ENCODE measurements at places on chromosomes 1 and 21.
A peak's percentile ranks its signal among the peaks of the same experiment; 100 is the strongest.

DNA sequence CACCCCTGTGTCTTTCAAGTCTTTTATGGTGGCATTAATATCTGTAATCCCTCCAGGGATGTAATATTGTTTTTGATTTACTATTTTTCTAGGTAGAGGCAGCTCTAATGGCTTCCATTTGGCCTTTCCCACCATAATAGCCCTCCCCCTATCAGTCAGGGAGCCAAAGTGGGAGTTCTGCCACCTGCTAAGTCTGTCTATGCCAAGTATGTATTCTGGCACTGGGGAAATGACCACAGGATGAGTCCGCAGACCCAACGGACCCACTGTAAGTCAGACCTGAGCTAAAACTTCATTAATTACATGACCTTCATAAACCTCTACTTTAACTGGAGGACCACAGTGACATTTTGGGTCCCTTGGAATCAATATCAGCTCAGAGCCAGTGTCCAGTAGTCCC is 77.1 kb downstream of the GBP6 start:
- no peak for DNase-seq

DNA sequence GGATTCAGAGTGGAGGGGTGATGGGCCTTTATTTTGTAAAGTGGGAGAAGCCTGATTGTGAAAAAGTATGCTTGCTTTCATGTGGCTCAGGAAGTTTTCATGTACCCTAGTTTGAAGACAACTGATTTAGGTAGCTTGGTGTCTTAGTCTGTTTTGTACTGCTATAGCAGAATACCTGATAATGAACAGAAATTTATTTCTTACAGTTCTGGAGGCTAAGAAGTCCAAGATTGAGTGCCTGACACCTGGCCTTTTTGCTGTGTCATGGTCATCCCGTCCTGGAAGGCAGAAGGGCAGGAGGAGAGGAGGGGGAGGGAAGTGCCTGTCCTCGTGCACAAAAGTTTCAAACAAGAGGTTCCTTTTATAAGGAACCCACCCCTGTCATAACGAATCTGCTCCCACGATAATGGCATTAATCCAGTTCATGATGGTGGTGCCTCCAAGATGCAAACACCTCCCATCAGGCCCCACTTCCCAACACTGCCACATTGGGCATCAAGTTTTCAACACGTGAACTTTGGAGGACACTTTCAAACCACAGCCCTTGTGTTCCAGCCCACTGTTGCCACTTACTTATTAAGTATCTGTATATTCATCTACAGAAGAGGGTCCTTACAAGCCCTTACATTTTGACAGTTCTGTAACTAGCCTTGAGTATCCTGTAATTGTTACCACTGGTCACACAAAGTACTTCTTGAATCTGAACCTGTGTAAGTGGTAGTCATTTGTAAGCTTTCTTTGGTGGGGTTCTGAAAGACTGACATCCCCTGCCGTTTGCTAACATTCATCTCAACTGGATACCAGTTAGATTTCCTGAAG is 9.5 kb downstream of the UCK2 start:
- DNase-seq = no peak

- no peak for DNase-seq
Measured at GRCh38 chr1:109630898-109631512, 11.4 kb downstream of the AMPD2 start.

GRCh38 chr1:26336477-26337205 is 17.3 kb downstream of the CRYBG2 start:
- DNase-seq = peak; percentile 86

- no peak for DNase-seq
Measured at GRCh38 chr1:147216124-147216523, 9.0 kb downstream of the FMO5 start.

GRCh38 chr1:230622151-230622550 is 20.1 kb upstream of the COG2 start:
- no peak for DNase-seq

- no peak for DNase-seq
Measured at GRCh38 chr1:56389813-56390212, 189.6 kb downstream of the PLPP3 start.

- no peak for DNase-seq
Measured at GRCh38 chr1:1875932-1876331, 15.0 kb downstream of the GNB1 start.

- no peak for DNase-seq
Measured at GRCh38 chr1:160800645-160801408, 4.9 kb downstream of the LY9 start.

GRCh38 chr1:173717238-173717637 is 2.5 kb downstream of the KLHL20 start:
- DNase-seq = no peak

- DNase-seq = no peak
Measured at GRCh38 chr1:26579681-26580111, 50.1 kb downstream of the RPS6KA1 start.

DNA sequence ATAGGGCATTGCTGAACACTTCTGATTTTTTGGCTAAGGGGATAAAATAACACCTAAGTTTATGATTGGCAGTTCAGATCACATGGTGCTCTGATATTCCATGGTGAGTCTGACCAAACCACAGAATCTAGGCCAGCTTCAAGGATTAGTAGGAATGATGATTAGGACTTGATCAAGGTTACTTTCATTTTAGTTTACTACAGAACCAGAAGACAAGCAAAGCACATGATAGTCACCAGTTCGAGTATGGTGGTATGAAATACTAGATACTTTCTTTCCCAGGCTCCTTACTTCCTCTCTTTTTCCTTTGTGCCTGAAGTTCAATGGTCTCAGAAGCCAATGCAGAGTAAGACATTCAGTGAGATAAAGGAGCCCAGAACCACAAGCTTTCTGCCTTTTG is 26.6 kb downstream of the S100A10 start:
- no peak for DNase-seq

DNA sequence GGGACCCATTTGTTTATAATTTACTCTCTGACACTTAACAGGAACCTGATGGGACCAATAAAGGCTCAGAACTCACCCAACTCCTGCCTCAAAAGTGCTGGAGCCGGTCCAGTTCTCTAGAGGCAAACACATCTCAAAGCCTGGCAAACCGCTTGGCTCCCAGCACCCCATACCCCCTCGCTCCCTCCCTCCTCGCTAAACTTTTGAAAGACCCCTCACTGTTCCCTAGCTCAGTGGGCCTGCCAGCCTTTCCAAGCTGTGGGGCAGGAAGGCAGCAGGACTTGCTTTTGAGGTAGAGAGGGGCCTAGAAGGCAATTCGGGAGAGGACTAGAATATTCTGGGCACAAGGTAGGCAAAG is 40.2 kb downstream of the PAX7 start:
- no peak for DNase-seq

GRCh38 chr1:223815020-223815853 is 30.5 kb downstream of the TP53BP2 start:
- no peak for DNase-seq

GRCh38 chr1:51952638-51953037 is 37.9 kb downstream of the RAB3B start:
- DNase-seq = no peak

- DNase-seq = no peak
Measured at GRCh38 chr1:175090780-175091179, 23.1 kb downstream of the TNN start.

DNA sequence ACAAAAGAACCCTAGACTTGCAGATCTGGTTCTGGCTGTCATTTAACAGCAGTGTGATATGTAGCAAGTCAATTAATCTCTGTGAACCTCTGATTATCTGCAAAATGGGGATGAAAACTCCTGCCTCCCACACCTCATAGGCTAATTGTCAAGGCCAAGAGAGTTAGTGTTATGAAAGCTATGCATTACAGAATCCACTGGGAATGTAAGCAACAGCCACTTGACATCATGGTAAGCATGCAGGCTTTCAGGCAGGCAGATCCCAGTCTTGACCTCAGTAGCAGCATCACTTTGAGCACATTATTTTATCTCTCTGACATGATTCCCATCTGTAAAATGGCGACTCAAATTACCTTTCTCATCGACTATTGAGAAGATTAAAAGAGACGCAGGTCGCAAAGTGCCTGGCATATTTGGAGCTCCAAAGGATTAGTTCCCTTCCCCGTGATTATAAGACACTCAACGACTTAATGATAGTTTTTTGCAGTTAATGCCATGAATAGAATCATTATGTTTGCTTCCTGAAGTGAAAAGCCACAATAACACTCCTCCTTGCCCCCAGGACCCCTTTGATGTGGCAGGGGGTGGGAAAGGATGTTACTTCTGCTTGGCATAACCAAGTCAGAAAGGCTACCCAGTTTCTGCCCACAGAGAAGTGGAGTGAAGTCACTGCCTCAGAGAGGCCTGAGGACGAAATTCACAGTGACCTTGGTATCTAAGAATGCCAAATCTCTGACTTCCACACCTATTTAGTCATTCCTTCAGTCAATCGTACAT is 273.0 kb upstream of the NFIA start:
- no peak for DNase-seq

- DNase-seq = no peak
Measured at GRCh38 chr1:8461351-8462110, 143.6 kb downstream of the SLC45A1 start.

DNA sequence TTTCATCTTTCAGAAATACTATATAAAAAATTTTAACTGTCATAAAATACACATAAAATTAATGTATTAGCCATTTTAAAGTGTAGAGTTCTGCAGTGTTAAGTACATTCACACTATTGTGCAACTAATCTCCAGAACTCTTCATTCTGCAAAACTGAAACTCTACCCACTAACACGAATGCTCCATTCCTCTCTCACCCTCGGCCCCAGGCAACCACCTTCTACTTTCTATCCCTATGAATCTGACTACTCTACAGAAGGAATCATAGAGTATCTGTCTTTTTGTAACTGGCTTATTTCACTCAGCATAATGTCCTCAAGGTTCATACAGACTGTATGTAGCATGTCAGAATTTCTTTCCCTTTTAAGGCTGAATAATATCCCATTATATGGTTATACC is 43.4 kb downstream of the LTN1 start:
- DNase-seq = no peak

- DNase-seq = no peak
Measured at GRCh38 chr1:217929213-217929885, 298.2 kb downstream of the SPATA17 start.

DNA sequence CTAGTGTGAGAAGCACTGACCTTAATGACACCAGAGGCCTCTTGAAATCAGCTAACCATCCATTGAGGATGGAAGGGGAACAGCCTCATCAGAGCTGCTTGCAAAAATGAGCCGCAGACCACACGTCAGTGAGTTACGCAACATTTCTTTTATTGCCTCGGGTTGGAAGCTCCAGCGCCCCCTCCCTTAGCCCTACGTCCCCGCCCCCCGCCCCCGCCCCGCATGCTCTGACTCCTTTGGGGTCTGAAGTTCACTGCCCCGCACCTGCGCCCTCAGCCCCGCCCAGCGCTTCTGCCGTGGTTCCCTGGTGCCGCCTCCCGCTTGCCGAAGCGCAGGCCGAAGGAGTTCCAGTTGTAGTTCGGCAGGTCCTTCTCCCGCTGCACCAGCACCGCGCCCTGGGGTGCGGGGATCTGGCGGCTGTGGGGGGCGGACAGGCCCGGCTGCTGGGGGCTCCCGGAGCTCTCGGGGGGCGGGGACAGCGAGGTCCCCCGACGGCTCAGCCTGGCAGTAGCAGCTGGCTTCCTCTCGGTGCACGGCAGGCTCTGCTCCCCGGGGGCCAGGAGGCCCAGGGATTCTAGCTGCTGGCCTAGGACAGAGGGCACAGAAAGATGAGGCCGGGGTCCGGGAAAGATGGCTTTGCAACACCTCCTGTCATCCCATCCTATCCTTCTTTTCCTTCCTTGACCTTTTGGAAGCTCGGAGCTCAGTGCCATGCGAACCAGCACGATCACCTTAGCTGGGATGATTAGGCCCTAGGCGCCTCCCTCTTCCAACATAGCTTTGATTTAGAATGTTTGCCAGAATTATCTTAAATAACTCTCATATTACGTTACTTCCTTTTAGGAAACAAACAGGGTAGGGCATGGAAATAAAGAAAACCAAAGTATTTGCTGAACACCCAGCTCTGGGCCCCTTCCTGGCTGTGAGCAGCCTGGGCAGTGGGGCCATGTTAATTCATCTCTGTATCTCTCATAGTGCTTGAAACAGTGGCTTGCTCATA is 5.8 kb downstream of the KISS1 start:
- DNase-seq = no peak

DNA sequence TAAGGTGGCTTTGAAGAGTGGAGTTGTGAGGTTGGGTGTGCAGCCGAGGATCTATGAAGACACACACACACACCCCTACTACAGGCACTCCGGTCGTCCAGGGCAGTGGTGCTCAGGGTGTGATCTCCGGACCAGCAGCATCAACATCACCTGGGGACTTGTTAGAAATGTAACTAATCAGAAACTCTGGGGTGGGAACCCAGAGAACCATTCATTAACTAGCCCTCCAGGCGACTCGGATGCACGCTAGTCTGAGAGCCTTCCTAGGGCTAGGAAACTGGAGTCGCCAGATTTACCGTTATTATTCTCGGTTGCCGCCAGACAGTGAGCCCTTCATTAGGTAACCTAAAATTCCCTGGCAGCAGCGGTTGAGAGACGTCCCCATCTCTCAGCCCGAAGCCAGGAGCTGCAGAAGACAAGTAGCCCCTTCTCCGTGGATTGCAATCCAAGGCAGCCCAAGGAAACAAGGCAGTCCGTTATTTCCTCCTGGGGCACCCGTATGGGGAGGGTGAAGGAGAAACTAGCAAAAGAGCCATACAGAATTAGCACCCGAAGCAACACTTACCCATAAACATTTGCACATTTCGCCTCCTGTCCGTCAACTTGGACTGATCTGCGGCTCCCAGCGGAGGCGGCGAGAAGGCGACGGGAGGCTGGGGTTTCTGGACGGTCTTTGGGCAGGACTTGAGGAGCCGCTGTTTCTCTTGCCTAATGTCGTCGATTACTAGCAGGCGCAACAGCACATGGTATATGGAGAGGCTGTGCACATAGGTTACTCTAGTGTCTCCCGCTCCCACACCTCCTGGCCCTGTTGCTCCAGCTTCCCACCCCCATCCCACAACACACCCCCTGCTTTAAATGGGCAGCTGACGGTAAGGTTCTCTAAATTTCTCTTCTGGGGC is 2.9 kb upstream of the CCN1 start:
- no peak for DNase-seq

DNA sequence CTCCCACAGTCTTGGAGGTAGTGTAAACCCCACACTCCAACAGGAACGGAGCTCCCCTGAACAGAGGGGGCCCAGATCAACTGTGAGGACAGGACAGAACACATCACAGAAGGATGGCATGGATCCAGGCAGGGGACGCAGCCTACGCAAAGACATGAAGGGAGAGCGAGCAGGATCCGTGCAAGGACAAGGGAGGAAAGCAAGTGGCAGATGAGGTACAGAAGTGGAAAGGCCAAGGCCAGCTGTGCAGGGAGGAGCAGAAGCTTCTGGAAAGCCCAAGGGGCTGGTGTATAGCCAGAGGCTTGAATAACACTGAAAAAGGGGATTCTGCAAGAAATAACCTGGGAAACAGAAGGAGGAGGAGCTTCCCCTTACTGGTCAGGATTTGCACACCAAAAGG is 81.2 kb downstream of the SIPA1L2 start:
- no peak for DNase-seq
